ENCODE measurements at places on chromosomes 16 and 17.

- DNase-seq, result no peak
Measured at GRCh38 chr17:16493531-16494046, 1.6 kb upstream of the LRRC75A start.

GRCh38 chr16:12723681-12724080 is 80.0 kb downstream of the CPPED1 start:
- DNase-seq, result no peak

GRCh38 chr17:31327534-31328159 is 6.2 kb upstream of the EVI2A start:
- DNase-seq, result no peak

DNA sequence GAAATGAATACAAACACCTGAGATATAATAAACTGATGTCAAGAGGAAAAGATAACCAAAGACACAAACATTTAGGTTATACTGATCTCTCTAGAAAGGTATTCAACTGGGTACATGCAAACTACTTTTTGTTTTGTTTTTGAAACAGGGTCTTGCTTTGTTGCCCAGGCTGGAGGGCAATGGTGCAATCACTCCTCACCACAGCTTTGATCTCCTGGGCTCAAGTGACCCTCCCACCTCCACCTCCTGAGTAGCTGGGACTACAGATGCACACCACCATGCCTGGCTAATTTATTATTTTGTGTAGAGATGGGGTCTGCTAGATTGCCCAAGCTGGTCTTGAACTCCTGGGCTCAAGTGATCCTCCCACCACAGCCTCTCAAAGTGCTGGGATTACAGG is 38.1 kb downstream of the TEKT5 start:
- no peak for DNase-seq

GRCh38 chr17:60851181-60851580 is 173.5 kb downstream of the BCAS3 start:
- DNase-seq, result no peak

- DNase-seq, result no peak
Measured at GRCh38 chr16:24896439-24896838, 50.7 kb downstream of the SLC5A11 start.

DNA sequence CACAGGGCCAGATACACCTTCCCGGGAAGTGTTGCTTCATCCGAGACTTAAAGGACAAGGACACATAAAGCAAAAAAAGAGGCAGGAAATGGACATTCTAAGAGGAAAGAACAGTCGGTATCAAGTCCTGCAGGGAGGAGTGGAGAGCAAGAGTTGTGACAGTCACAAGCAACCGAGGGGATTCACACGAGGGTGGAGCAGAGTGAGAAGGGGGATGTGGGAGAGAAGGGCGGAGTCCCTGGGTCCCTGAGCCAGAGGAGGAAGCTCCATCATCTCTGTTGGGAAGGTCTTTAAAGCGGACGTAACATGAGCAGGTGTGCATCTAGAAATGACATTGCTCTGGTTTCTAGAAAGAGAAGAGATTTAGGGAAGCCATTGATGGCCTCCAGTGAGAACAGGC is 47.1 kb downstream of the AIPL1 start:
- no peak for DNase-seq

- DNase-seq, result no peak
Measured at GRCh38 chr16:75653922-75654321, 6.3 kb downstream of the TERF2IP start.

GRCh38 chr17:78753316-78754250 is 28.5 kb downstream of the CYTH1 start:
- no peak for DNase-seq

- no peak for DNase-seq
Measured at GRCh38 chr17:78682363-78682762, 99.7 kb downstream of the CYTH1 start.

GRCh38 chr16:67548265-67549126 is 13.8 kb upstream of the CTCF start:
- no peak for DNase-seq

DNA sequence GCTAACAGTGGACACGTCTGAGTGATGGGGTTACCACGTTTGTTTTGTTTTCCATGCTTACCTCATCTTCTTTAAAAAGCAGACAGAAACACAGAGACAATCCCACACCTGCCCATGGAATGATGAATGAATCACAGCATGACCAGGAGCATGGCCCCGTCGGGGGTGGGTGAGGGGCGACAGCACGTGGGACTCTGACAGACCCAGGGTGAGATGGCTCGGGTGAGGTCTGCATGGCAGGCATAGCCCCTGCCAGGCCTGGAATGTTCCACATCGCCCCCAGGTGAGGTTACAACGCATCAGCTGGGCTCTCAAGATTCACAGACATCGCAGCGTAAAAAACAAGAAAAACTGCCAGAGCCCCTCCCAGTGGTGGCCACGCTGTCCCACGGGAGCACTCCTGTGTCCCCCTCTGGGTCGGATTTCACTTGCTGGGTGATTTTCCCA is 18.1 kb downstream of the SLC7A5 start:
- no peak for DNase-seq

DNA sequence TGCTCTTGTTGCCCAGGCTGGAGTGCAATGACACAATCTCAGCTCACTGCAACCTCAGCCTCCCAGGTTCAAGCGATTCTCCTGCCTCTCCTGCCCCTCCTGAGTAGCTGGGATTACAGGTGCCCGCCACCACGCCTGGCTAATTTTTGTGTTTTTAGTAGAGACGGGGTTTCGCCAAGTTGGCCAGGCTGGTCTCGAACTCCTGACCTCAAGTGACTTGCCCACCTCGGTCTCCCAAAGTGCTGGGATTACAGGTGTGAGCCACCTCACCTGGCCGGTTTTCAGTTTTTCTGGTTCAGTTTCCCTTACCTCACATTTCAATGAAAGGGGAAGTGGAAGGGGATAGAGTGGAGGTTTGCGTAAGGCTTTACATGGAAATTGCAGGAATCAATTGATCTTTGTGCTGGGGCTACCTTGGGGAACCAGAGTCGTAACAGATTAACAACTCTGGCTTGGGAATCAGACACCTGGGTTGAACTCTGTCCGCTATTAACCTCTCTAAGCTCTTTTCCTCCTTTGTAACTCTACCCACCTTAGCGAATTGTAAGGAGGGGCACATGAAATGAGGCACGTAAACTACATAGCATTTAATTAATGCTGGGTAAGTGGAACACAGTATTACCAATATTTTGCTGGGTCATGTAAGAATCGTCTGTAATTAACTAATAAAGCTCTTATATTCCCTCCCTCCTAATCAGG is 3.2 kb downstream of the MPV17L start:
- DNase-seq, result no peak

DNA sequence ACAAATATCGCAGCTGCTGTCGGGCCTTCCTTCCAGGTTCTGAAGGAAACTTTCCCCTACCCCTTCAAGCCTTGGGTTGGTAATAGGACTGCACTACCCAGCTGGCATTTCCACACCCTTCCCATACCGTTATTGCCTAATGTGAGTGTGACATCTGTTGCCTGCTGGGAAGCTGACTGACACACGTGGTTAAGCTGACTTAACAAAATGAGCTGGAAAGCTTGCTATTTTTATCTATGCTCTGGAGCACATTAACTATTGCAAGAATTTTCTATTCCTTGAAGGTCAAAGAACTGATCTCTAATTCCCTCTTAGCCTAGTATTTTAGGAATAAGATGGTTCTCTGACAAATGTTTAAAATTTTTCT is 79.5 kb downstream of the PMP22 start:
- DNase-seq, result no peak

DNA sequence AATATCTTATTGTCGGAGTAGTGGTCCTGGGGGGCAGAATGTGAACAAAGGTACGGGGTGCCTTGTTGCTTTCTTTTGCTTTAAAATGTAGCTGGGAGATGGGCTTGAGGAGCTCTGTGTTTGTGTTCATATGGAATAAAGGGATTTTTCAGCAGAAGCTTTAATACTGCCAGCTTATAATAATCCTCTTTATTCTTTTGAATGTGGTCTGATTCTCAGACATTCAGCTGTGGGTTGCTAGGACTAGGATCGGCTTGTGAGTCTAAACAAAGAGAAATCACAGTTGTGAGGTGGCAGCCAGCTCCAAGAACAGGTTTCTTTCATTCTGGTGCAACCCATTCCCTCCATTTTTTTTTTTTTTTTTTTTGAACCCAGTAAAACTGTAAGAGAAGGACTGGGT is 7.2 kb downstream of the MRPL58 start:
- DNase-seq, result no peak

GRCh38 chr16:75938818-75939217 is 212.5 kb upstream of the CPHXL start:
- no peak for DNase-seq

GRCh38 chr17:63015824-63016223 is 49.8 kb downstream of the TANC2 start:
- no peak for DNase-seq

- DNase-seq, result no peak
Measured at GRCh38 chr16:10635365-10636021, 55.1 kb upstream of the EMP2 start.

DNA sequence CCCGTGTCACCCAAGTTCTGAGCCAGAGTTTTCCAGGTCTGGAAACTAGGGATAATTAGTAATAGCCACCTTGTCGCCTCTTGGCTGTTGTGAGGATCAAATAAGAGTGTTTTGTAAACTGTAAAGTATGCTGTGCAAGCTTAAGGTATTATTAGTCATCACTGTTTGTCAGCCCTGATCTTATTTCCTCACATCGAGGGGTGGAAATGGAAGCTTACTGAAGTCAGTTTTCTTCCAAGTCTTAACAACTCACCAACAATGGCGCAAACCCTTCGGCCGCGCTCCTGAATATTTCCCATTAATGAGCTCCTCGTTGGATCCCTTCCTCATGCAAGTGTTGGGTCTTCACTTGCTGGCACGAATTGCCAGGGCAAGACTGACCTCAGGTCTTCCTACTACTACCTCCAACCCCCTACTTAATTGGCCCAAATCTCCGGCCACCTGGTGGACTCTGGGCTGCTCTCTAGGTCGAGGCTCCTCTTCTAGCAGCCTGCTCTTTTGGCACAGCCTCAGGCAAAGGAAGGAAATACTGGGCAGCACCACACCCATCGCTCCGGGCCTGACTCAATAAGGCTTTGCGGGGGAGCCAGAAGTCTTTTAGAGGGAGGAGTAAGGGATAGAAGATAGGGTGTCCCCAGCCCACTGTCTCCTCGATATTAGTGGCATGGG is 885 bp upstream of the SLC35B1 start:
- no peak for DNase-seq

DNA sequence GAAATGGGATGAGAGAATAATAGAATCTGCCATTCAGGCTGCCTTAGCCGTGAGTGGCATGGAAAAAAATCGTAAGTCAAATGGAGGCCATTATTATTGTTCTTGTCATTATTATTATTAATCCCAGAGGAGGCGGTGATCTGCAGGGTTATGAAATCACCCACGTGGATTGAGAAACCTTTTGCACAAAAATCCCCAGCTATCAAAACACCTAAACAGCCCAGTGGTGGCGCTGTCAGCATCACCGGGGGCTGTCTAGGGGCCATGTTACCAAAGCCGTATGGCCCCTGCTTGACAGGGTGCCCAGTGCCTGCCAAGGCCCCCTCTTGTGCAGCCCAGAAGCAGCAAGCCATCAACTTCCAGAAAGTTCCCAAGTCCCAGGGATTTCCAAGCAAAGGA is 25.2 kb downstream of the CNGB1 start:
- DNase-seq, result no peak

GRCh38 chr16:60463986-60464385 is 1572.3 kb downstream of the CDH8 start:
- no peak for DNase-seq

- DNase-seq, result no peak
Measured at GRCh38 chr17:7250695-7251627, 573 bp downstream of the CTDNEP1 start.

- DNase-seq, result no peak
Measured at GRCh38 chr17:27504188-27504995, 48.1 kb downstream of the KSR1 start.

DNA sequence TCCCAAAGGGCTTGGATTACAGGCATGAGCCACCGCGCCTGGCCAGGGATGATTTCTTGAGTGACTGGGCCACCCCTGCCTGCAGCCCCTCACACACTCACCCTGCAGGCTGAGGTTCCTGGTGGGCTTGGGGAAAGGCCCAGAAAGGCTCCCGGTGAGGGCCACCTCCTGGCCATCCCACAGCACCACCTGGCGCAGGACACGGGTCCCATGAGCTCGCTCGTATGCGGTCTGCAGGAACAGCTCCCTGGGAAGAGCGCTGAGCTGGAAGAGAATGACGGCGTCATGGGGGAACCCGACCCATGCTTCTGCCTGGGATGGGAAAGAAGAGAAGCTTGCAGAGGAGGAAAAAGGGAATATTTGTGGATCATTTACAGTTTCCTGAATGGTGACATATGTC is 59.3 kb downstream of the RMI2 start:
- no peak for DNase-seq

DNA sequence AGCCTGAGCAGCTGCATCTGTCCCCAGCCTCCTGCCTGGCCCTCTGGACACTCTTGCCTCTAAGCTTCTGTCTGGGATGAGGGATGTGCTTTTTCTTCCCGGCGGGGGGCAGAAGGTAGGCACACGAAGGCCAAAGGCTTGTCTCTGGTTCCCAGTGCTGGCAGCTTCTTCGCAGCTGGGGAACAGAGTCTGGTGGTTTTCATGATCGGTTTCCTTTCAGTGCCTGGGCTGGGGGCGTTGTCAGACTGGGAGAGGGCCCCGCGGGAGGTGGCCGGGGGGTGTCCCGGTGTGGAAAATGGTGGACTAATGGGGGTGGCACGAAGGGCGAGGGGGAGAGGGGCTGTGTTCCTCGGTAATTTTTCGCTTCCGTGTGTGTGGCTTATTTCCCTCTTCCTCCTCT is 988 bp downstream of the RAP1GAP2 start:
- DNase-seq, result no peak

- DNase-seq, result no peak
Measured at GRCh38 chr16:11370084-11370931, 25.0 kb downstream of the RMI2 start.

GRCh38 chr16:54201200-54201599 is 85.4 kb downstream of the IRX3 start:
- DNase-seq, result no peak

DNA sequence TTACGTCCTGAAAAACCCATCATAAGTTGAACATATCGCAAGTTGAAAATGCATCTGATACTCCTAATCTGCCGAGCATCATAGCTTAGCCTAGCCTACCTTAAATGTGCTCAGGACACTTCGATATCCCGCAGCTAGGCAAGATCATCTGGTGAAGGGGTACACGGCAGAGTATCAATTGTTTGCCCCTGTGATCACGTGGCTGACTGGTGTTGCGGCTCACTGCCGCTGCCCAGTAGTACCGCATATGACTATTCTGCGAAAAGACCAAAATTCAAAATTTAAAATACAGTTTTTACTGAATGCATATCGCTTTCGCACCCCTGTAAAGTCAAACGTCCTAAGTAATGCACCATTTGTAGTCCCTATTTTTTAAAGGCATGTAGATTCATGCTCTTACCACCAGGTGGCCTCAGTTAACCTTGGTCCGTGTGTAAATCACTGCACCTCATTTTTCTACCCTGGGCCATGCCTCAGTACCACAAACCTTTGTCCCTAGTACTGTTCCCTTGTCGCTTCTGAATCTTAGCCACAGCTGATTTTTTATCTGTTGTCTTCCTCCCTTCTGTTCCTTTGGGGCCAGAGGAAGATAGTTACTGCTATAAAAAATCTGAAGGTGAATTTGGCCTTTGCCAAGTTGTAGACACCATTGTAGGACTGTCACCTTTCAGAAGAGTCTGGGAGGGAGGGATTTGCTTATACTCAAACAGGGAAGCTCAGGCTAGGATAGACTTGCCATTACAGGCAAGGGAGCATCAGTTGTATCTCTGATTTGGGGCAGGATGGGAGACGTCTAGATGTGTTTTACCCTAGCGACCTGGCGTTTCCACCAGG is 34.4 kb downstream of the WWP2 start:
- peak; percentile 48 for DNase-seq

GRCh38 chr17:10172241-10172741 is 26.1 kb downstream of the GAS7 start:
- DNase-seq, result no peak

- no peak for DNase-seq
Measured at GRCh38 chr17:67246403-67246652, 1.3 kb upstream of the HELZ start.

All from Panc1 (cell line).